ENCODE measurements at places on chromosomes 7 and 10.

- DNase-seq, result peak; percentile 34
Observed at GRCh38 chr10:125824736-125825135, 1.4 kb downstream of the BCCIP start.

DNA sequence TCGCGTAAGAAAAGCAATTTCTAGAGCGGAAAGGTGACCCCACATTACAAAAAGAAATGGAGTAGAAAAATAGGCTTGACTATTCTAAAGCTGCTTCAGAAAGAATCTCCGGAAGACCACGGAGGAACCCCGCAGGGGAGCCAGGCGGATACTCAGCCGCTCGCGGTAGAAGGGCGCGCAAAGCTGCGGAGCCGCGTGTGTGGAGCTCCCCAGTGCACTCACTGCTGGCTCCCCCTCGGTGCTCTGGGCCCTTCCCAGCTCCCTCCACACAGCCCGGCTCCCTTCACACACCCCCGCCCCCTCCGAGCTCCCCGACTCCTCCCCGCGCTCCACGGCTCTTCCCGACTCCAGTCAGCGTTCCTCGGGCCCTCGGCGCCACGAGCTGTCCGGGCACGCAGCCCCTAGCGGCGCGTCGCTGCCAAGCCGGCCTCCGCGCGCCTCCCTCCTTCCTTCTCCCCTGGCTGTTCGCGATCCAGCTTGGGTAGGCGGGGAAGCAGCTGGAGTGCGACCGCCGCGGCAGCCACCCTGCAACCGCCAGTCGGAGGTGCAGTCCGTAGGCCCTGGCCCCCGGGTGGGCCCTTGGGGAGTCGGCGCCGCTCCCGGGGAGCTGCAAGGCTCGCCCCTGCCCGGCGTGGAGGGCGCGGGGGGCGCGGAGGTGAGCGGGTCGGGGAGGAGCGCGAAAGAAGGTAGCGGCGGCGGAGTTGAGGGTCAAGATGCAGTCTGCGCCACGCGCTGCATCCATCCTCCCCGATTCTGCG is at the start of gene STEAP2:
Gene STEAP2, plus strand, starts transcription at position 350 of the 758 bp plus-strand sequence. CDS start 13,343 bp downstream, outside the sequence.
- peak; percentile 6 for DNase-seq

DNA sequence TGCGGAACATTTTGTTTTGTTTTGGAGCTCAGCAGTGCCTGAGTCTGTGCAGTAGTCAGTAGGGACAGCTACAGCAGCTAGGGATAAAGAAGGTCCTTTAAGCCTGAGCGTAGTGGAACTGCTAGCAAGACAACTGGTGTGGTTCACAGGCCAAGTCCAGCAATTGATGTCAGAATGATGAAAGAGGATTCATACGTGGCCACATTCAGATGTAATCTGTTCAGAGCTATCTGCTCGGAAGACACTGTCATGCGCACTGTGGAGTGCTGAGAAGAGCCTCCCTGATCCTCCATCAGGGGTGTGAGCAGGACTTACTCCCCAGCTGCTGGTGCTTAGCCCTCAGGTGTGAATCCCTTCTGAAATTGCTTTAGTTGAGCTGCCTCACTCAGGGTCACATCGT is 79.6 kb upstream of the ANKRD1 start:
- no peak for DNase-seq

DNA sequence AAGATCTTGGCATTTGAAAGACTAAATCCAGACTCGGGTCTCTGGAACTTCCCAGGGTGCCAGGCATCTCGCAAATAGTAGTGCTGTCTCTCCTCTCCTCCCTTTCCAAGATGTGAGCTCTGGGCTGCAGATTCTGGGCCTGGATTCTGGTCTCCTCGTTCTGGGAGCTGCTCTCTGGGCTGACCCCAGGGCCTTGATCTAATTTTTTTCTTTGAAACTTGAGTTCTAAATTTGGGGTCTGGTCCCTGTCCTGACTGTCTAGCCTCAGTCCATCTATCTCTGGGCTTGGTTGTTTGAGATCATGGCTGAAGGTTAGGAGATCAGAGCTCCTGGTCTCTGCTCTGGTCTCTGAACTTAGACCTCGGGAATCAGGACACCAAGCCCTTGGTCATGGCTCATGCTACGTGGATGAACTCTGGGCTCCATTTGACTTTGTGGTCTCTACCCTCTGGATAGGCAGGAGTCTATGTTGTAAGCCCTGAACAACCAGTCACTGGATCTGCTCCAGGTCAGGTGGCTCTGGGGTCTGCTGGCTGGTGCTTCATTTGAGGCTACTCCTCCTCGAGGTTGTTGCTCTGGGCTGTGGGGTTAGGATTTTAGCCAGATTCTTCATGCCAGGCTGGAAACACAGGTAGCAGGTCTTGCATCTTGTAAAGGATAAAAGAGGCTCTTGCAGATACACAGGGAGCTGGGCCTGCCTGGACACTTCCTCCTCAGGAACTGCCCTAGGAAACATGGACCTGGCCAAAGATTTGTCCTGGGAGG is 8.0 kb upstream of the MBL2 start:
- no peak for DNase-seq

GRCh38 chr7:132446260-132446659 is 130.0 kb downstream of the PLXNA4 start:
- no peak for DNase-seq

- DNase-seq, result no peak
Observed at GRCh38 chr10:10256860-10257259, 760.8 kb upstream of the CELF2 start.

GRCh38 chr7:106657085-106657991 is 3.6 kb downstream of the CCDC71L start:
- DNase-seq, result peak; percentile 16

DNA sequence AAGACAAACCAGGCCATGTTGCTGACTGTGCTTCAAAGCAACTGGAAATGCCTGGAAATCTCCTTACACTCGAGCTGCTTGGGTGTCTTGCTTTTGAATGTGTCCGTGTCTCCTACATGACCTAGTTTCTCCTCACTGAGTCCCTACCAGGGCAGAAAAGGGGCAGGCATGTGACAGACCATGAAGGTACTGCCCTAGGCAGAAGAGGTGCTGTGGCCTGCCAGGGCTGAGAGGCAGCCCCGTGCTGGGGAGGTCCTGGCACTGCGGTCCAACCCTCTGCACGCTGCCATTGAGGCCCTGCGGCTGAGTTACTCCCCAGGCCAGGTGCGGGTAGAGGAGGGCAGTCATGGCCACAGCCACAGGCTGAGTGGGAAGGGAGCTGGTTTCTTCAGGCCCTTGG is 159.3 kb downstream of the LYZL1 start:
- peak; percentile 5 for DNase-seq

DNA sequence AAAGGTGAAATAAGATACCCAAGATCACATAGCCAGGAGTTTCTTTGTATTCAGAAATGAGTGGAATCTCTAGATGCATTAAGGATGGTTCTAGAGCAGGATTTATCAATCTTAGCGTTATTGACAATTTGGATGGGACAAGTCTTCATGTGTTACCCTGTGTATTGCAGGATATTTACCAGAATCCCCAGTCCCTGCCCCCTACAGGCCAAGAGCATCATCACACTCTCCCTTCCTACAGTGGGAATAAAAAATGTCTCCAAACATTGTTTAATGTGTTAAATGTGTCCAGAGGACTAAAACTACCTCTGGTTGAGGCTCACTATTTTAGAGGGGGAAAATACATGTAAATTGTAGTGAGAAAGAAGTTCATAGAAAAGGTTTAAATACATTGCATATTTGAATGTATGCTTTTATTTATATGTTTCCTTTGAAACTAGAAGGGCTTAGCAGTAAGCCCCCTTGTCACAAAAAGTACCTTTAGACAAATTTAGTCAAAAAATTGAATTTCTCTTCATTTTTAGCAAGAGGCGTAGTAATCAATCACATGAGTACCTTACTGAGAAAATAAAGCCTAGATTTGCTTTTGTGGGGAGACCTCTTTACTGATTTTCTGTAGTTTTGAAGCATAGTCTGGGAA is 141.2 kb downstream of the MLLT10 start:
- peak; percentile 78 for DNase-seq

DNA sequence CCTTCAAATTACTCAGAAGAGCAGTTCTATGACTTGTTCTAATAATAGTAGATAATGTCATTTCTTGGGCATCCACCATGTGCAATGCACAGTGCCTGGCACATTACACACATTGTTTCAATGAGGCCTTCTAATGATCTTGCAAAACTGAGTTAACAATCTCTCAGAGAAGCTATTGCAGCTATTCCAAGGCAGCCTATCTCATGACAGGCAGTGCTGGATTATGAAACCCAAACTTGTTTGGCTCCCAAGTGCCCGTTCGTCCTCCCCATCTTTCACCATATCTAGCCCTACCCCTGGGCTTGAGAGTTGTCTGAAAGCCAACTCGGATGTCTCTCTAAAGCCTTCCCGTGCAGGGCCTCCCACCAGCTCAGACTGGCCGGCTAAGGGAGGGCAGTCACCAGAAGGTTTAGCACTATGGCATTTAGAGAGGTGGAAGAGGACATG is 405.1 kb downstream of the PLXNA4 start:
- DNase-seq, result no peak

DNA sequence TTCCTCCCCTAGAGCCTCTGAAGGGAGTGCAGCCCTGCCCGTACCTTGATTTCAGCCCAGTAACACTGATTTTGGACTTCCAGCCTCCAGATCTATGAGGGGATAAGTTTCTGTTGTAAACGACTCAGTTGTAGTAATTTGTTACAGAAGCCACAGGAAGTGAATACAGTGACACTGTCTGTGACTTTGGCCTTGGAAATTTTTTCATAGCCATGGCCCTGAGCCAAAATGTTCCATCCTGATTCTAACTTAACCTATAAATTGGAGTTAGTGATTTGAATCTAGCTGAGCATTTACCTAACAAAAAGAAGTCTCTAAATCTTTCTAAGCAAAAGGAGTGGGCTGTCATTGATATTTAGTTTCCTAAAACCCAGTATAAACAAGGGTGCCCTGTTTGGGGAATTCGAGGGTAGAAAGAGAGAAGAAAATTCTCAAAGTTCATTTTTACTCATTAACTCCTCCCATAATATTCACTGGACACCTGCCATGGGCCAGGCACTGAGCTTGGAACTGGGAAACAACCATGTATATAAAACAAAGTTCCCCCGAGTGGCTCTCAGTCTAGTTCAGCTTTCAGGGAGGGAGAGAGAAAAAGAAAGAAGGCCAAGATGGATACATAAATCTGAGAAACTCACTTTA is 162.3 kb downstream of the SKIDA1 start:
- no peak for DNase-seq

GRCh38 chr10:17652585-17652984 is 8.6 kb downstream of the STAM start:
- no peak for DNase-seq

DNA sequence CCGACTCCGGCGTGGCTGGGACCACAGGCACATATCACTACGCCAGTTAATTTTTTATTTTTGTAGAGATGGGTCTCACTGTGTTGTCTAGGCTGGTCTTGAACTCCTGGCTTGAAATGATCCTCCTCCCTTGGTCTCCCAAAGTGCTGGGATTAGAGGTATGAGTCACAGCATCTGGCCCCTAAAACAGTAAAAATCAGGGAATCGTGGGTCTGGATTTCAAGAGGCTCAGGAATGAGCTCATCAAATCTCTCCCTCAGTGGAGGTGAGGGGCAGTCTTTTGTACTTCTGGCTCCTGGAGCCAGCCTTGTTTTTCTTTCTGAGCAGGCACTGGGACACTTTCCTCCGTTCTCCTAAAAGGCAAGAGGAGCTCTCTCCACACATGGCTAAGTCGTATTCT is 32.1 kb upstream of the RHEB start:
- no peak for DNase-seq

- DNase-seq, result no peak
Observed at GRCh38 chr10:74628136-74628535, 198.3 kb upstream of the KAT6B start.

GRCh38 chr7:30032310-30033125 is 4.3 kb downstream of the PLEKHA8 start:
- DNase-seq, result no peak

- no peak for DNase-seq
Observed at GRCh38 chr7:112143582-112143981, 62.6 kb downstream of the DOCK4 start.

DNA sequence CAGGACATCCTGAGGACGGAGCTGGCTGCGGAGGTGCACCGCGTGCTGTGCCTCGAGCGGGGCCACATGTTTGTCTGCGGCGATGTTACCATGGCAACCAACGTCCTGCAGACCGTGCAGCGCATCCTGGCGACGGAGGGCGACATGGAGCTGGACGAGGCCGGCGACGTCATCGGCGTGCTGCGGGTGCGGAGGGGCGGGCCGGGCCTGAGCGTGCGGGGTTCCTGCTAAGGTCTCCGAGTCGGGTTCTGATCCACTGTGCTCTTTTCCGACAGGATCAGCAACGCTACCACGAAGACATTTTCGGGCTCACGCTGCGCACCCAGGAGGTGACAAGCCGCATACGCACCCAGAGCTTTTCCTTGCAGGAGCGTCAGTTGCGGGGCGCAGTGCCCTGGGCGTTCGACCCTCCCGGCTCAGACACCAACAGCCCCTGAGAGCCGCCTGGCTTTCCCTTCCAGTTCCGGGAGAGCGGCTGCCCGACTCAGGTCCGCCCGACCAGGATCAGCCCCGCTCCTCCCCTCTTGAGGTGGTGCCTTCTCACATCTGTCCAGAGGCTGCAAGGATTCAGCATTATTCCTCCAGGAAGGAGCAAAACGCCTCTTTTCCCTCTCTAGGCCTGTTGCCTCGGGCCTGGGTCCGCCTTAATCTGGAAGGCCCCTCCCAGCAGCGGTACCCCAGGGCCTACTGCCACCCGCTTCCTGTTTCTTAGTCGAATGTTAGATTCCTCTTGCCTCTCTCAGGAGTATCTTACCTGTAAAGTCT is 10.4 kb downstream of the ATG9B start:
- DNase-seq, result peak; percentile 87

GRCh38 chr10:131686781-131687420 is 213.9 kb upstream of the PPP2R2D start:
- no peak for DNase-seq

- DNase-seq, result no peak
Observed at GRCh38 chr10:22649994-22650393, 64.4 kb downstream of the PIP4K2A start.

DNA sequence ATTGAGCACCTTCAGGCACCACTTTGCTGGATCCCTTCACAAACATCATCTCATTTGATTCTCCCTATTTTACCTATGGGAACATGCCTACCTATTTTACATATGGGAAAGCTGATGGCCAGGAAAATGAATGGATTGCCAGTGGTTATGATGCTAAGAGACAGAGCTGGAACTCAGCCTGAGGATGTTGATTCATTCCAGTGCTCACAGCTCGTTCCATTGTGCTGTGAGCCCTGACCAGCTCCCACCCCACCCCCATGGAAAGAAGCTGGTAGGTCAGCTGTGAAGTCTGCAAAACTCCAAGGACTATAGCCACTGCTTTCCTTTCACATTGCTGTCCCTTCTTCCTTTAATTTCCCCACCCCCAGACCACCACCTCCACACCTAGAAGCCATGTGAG is 9.6 kb downstream of the UBTD1 start:
- no peak for DNase-seq

Measured in erythroblast (primary cell).